ENCODE measurements at places on chromosomes 1 and 21.
A peak's percentile ranks its signal among the peaks of the same experiment; 100 is the strongest.

DNA sequence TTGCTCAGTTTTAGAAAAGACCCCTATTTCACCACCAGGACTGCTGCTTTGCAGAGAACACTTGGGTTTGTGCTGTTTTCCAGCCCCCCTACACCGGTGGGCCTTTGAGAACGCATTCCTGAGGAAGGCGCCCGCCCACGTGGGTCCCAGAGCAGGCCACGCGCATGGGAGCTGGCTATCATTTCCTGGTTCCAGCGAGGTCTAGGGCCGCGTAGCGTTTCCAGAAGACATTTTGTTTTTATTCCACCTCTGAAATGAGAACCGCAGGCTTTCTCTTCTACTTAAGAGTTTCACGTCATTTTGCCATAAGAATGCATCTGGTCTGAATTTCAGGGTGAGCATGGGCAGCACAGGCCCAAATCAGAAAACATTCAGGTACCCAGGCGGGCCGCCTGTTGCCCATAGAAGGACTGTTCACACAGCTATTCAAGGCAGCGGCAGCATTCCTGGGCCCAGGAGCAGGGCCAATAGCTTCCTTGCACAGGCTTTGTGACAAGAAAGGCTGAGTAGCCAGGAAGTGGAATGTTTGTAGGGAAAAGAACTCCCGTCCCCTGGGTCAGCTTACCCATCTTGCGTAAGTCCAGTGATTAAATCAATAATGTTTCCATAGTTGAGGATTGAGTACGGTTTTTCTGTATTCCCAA is 1.4 kb upstream of the KLHL21 start:
- peak; percentile 78 for DNase-seq

GRCh38 chr1:17184822-17185484 is 20.0 kb upstream of the PADI1 start:
- no peak for DNase-seq

DNA sequence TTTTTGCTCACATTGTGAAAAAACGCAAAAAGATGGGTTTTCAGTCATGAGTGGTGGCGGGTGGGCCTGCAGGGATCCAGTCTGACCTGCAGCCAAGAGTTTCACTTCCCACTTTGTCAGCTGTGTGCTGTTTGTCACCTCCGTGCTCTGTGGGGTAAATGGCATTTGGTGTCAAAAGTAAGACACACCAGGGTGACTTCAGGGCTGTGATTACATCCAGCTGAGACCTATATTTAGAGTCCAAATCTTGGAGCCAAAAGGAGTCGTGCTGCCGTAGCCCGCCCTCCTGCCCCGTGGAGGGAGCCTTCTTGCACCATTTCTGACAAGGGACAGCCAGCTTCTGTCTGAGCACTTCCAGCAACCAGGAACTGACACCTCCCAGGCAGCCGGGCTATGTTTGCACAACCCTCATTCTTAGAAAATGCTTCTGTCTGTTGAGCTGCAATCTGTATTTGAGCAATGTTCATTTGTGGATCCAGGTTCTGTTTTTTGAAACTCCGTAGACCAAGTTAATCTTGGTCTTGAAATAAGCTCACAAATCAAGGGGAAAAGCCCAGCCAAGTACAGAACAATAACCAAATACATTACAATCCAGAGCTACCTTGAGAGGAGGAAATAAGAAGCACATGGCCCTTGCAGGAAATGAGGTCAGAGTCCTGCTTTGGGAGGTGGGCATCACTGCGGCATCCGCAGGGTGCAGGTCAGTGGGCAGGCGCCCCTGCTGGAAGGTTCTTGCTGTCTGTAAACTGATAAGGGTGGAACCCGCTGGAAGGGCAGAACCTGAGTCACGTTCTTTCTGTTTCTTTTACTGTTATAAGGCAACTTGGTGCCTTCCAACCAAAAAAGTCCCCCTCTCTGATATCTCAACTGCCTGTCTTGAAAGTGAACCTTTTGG is 14.4 kb downstream of the ABCG1 start:
- peak; percentile 23 for DNase-seq

- DNase-seq = peak; percentile 98
Measured at GRCh38 chr21:45363921-45364467, 41.0 kb upstream of the COL18A1 start.

DNA sequence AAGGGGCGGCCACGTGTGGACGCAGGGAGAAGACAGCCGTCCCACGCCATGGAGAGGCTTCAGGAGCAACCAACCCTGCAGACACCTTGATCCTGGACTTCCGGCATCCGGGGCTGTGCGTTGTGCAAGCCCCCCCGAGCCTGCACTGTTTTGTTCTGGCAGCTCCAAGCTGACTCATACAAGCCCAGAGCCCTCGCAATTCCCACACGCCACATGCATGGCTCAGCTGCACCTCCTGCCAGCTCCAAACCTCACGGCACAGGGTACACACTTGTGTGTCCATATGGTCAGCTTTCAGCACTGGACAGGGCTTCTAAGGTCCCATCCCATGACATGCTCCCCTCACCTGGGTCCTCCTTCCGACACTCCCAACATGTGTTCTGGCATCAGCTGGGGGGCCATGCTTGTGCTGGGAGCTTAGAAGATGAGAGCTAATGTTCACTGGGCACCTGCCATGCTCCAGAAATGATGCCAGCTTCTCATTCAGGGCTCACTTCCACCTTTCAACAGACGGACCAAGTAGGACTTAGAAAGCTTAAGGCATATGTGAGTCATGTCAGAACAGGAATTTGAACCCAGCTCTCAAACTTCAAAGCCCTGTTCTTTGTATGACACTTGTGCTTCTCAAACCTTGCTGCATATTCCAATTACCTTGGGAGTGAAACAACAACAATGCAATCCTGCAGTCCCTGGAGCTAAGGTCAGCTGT is 137.3 kb downstream of the PGBD5 start:
- DNase-seq = peak; percentile 29

DNA sequence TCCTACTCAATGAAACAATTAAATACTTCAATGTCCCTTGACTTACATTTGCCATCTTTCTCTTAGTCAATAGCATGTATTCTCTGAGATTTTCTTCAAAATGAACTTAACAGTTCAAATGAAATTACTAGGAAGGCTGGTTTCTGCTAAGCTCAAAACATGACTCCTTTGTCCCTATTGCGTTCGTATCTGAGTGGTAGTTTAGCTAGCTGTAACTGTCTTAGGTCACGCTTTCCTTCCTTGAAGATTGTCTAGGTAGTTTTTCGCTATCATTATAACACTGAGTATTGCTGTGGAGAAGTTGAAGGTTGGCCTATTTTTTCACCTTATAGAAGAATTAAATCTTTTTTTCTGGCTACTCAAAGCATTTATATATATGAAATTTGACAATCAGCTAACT is 1535.2 kb downstream of the PLA2G4A start:
- no peak for DNase-seq

Data from iris pigment epithelial cell (primary cell).